Tibial artery (tissue), 4 donors: ENCODE measurements at places on chromosomes 12 and 14.

DNA sequence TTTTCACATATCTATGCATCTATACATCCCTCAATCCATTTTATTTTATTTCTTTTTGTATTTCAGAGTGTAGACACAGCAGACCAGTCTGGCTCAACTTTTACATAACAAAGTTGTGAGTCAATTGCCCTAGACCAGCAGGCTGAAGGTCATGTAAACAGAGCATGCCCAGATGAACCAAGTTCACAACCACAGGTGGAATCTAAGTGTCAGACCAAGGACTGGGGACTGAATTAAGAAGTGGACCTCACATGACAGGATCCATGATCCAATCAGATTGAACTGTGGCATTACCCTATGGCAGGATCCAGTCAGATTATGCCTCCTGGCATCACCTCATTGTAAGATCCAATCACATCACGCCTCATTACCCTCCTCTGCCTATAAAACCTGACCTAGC, 455.8 kb downstream of the SOX5 start:
- H3K4me1 ChIP-seq = no peaks in the 10 kb centered on the region
- H3K4me3 ChIP-seq = no peak overlapping the region
- DNase-seq = no peak
- no peaks in the 10 kb centered on the region for H3K36me3 ChIP-seq

DNA sequence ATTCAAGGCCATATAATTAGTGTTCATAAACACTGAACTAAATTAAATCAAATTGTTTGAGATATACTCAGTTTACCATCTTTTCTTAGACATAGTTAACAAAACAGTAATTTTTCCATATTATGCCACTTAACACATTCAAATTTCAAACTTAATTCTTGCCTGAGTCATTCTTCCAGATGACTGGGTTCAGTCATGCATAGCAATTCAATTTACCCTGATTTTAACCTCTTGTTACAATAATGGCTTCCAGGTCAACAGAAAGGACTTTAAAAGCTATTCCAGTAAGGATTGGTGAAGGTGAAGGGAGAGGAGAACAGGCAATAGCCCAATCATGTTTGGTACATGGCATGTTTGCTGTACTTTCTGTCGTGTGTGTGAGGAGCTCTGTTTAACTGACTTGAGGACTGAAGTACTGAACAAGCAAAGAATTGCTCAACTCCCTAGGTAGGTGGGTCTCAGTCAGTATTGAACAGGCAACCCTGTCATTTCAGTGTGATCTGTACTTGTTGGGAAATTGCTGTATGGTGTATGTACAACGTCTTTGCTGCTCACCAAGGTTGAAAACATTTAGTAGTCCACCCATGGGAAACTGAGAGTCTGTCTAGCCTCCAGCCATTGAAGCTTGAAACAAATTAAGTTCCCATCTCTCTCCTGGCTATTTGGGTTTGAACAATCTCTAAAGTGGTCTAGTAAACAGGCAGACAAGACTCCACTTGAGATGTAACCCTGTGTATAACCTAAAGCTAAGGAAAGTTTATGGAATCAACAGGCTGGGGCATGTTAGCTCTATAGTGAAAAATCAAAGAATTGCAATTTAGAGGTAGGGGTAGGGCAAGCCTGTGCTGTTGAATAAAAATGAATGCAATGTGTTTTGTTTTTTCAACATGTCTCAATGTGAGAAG, 327.2 kb downstream of the BTG1 start:
- peaks cover 22% of the 10 kb centered on the region for H3K4me1 ChIP-seq
- H3K4me3 ChIP-seq = no peak overlapping the region
- no peak for DNase-seq
- no peaks in the 10 kb centered on the region for H3K27me3 ChIP-seq

DNA sequence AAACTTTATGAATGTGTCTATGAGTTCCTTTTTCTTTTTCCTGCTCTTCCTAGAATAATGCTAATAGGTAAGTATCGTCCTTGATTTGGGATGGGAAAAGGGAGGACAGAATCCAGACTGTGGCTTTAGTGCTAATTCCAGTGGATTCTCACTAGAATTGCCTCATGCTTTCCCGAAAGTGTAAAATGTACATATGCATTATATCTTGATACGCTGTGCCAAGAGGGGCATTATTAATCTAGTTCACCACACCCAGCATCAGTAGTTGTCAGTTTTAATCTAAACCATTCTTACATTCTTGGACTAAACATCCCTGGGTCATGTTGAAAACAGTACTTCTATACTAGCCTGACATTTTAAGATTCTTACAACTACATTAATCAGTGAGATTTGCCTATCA, 49.3 kb downstream of the GCH1 start:
- DNase-seq = no peak
- H3K27ac ChIP-seq = no peak overlapping the region
- H3K4me1 ChIP-seq = no peaks in the 10 kb centered on the region
- no peaks in the 10 kb centered on the region for H3K27me3 ChIP-seq
- no peaks in the 10 kb centered on the region for H3K36me3 ChIP-seq

DNA sequence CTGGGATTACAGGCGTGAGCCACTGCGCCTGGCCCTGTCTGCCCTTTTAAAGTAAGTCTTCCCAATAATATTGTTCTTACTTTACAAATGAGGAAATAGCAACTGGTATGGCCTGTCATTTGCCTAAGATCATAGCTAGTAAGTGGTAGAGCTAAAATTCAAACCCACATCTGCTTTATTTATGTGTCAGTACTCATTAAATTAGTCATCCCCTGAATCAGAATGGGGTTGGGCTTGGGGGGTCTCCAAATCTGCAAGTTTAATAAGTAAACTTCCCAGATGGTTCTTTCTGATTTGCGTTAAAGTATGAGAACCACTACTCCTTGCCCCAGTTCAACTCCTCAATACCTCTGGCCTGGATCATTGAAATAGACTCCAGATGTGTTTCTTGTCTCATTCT, 96.2 kb downstream of the FAR2 start:
- H3K36me3 ChIP-seq = no peaks in the 10 kb centered on the region
- no peak overlapping the region for H3K27ac ChIP-seq
- DNase-seq = no peak
- peaks cover 8% of the 10 kb centered on the region for H3K4me1 ChIP-seq

GRCh38 chr14:32382704-32383103, 53.6 kb downstream of the AKAP6 start:
- H3K36me3 ChIP-seq = no peaks in the 10 kb centered on the region
- no peak overlapping the region for H3K4me3 ChIP-seq
- no peak overlapping the region for H3K27ac ChIP-seq
- no peaks in the 10 kb centered on the region for H3K4me1 ChIP-seq
- no peak for DNase-seq

DNA sequence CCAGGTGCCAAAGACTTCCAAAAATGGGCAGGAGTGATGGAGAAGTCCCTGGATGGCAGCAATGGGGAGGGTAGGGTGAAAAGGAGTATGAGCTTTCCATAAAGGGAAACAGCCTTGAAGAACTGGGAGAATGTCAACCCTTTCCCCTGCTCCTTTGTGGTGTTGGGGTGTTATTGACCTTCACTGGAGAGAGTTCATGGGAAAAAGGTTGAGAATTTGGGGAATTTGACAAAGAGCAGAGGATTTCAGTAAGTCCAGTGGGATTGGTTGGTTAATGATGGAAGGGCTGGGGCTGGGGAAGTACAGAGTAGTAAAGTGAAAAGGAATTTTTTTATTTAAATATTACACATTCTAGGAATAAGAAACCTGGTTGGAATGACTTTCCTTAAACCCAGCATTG, 116.6 kb downstream of the ERC1 start:
- H3K4me1 ChIP-seq = no peaks in the 10 kb centered on the region
- no peak for DNase-seq
- no peak overlapping the region for H3K27ac ChIP-seq
- no peaks in the 10 kb centered on the region for H3K27me3 ChIP-seq
- no peak overlapping the region for H3K4me3 ChIP-seq

DNA sequence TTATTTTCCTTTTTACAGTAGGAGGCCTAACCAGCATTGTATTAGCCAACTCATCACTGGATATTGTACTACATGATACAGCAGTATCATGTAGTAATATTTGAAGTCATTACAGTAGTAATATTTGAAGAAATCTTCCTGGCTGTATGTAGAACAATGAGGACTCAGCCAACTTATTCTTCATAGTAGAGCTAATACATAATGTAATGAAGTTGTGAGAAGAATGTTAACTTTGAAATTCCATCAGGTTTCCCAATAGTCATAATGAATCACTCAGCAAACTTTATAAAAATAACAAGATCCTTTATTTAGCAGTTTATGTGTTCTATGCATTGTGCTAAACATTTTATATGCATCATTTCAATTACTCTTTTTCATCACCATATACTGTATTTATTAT, 61.8 kb downstream of the LRRK2 start:
- no peaks in the 10 kb centered on the region for H3K27me3 ChIP-seq
- H3K27ac ChIP-seq = no peak overlapping the region
